ENCODE measurements at places on chromosomes 16 and 17.

GRCh38 chr17:58273453-58274104 lies 7.2 kb downstream of the MPO start:
- DNase-seq: no peak

DNA sequence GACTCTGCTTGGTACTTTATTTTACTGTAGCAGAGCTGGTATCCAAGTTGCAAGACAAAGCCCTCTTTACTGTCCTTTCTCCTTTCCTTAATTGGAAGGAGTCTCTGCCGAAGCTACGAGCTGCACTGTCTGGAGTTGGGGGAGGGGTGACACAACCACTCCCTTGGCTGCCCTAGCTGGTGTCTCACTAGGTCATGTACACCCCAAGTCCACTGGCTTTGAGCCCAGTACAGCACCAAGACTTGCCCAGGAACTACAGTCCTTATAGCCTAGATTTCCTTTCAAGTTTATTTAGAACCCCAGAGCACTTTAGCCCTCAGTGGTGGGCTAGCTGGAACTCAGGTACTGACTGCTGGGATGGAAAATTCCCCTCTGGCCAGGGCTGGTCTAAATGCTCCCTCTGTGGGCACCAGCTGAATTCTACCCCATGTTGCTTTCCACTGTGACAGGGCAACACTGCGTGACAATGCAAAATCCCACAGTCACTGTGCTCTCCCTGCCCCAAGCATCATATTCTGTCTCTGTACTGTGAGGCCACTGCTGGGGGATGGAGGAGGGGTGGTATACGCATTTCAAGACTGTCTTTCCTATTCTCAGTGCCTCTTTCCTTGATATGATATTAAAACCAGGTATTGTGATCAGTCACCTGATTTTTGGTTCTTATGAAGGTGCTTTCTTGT lies 18.4 kb downstream of the EFCAB5 start:
- DNase-seq: no peak

GRCh38 chr16:55015181-55015913 lies 84.7 kb downstream of the IRX5 start:
- no peak for DNase-seq

DNA sequence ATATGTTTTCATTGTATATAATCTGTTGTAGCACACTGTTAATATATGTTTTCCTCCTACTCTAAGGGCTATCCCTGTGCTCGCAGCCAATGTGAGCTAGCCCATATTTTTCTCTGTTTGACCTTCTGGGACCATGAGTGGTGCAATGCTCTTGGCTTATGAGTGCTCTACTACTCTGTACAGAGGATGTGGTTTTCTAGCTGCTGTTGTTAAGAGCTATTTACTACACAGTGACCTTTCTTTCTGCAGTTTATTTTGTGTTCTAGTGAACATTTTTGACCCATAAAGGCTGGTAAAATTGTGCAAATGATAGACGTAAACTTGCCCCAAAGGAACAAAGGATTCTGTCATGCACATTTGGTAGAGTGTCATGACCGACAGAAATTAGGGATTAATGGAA lies 84.1 kb upstream of the CPHXL start:
- no peak for DNase-seq

DNA sequence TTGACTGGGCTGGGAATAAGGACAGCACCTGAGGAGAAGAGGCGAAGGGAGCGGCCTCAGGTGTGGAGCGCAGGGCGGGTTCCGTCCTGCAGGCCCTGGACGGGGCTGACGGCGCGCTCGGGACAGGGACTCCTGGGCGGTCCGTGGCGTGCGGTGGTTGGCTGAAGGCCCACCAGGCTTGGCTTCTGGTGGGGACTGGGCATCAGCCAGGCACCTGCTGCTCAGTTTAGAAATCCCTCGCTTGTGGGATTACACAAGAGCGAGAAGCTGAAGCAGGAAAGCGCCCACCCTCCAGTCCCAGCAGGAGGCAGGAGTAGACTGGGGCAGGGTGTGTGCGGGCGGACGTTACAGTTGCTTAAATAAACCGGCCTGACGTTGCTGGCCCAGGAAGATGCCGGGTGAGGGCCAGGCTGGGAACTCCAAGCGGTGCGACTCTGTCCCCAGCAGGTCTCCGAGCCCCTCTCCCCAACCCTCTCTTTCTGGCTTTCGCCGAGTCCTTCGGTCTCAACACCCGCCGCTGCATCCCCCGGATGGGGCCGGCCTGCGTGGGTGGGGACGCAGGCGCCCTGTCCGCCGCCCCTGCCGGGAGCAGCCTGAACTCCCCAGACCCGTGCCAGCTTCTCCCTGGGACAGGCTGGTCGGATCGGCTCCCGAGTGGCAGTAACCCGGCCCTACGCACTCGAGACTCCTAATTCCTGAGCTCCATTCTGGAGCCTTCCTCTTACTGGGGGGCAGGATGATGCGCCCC lies 639 bp downstream of the MIF4GD start:
- peak; percentile 88 for DNase-seq

GRCh38 chr16:89613231-89613953 lies at the start of gene DPEP1:
TSS of gene DPEP1 (plus strand) at chr16:89613642. CDS start at chr16:89630411, 16,769 bp downstream.
- no peak for DNase-seq
